NCI-H524 treated with DMSO at 0.1 percent for 48 hours (cell line): ENCODE measurements at places on chromosomes 1 and 21.
A peak's percentile ranks its signal among the peaks of the same experiment; 100 is the strongest.

DNA sequence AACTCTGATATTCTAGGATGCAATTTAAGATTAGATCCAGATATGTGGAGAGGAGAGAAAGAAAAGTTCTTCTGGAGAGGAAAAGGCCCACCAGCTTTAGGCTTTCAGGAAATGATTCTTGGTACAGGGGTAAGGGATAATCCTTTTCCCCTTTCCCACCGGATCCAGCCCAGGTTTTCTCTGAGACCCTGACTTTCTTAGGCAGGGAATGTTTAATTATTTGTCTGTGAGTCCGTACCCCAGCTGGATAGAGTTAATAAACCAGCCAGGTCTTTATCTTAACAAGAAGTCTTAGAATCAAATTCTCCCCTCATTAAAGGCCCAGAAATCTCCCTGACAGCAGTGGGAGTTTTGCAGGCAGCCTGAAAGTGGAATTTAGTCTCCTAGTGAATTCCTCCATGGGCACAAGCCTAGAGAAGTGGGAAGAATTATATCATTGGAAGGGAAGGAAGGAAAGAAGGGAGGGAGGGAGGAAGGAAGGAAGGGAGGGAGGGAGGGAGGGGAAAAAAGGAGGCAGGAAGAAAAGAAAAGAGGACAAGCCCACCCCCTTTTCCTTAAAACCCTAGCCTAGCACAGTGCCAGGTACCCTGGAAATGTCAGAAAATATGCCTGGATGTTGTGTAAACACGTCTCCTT lies 189.0 kb downstream of the PLPP3 start:
- peak; percentile 44 for DNase-seq

- DNase-seq, result no peak
Observed at GRCh38 chr1:46456411-46456963, 33.1 kb upstream of the DMBX1 start.

DNA sequence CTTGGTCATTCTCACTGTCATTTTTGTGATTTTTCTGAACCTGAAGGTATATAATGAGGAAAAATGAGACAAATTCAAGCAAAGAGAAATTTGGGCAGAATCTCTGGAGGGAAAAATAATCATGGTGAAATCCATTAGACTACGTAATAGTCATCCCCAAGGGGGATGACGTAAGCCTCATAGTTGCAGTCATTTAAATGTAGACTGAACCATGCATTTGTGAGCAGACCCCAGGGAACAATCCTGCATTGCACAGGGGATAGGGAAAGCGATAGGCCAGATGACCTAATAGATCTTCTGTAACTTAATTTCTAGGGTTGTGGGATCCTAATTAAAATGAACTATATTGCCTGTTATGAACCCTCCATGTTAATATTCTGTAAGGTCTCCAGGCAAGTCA lies 167.4 kb upstream of the C1orf21 start:
- no peak for DNase-seq

DNA sequence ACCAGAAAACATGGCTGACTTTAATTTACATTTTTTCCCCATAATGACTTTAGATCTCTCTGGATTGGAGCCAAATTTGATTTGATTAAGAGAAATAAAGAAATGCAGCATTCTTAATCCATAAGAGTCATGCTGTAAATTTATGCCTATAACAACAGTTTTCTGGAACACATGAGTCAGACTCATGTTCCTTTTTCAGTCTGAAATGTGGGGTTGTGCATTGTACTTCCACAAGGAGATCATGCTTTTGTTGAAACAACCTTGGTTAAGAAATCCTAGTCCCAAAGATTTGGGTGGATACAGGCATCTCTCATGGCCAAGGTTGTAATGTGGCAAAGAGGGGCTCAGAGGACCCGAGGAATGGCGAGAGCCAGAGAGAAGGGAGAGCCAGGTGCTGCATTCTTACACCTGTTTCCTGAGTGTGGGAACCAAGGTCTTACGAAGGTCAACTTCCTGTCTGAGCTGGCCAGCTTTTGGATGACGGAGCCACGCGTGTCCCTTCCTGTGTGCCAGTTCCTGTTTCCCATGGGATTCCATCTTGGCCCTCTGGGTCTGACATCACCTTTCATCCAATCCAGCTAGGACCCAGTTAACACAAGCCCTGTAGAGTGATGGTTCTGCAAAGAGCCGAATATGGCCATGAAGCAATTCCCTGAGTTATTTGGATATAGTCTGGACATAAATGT lies 23.1 kb downstream of the CLDN14 start:
- no peak for DNase-seq

DNA sequence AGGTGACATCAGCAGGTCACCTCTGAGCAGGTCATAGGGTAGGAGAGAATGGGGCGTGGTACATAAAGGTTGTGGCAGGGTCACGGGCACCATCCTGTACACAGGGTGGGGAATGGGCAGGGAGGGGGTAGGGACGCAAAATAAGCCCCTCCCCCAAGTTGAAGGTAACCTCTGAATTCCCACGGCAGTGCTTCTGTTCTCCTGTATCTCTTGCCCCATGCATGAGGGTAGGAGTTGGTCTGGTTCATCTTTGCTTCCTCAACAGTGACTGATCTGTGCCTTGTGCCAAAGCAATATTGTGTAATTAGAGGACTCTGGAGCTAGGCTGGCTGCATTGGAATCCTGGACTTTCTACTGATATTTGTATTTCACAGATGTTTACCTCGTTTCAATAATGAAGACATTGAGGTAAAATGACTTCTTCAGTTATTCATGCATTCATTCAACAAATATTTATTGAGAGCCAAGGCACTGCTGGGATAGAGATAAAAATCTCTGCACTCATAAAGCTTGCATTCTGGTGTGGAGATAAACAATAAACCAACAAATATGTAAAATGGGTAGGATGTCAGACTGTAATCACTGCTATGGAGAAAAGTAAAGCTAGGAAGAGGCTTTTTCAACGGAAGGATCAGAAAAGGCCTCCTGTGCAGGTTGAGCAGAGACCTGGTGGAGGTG lies 18.4 kb upstream of the GFI1 start:
- no peak for DNase-seq

DNA sequence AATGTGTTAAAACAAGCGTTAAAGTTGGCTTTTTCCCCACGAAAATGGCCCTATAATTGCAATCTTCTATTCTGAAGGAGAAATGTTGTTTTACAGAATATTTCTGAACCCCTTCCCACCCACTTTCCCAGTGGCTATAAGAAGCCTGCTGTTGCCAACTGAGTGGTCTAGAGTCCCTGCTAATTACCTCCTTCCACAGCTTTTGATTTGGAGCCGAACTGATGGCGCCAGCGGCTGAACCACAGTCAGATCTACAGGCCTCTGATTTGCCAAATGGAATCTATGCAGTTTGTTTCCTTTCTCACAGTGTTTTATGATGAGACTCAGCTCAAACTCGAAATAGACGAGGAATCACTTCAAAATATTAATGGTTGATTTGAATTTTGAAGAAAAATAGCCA lies 76.0 kb upstream of the C1orf105 start:
- DNase-seq, result no peak

- no peak for DNase-seq
Observed at GRCh38 chr1:9825093-9826074, 1.6 kb upstream of the CLSTN1 start.

GRCh38 chr1:111920221-111921024 lies 69.0 kb downstream of the KCND3 start:
- DNase-seq, result no peak

GRCh38 chr1:243179720-243180119 lies 75.4 kb downstream of the CEP170 start:
- DNase-seq, result no peak

- DNase-seq, result no peak
Observed at GRCh38 chr1:172554915-172555314, 22.0 kb downstream of the SUCO start.

- DNase-seq, result no peak
Observed at GRCh38 chr1:95282518-95282895, 48.5 kb downstream of the RWDD3 start.

- no peak for DNase-seq
Observed at GRCh38 chr21:45525910-45526306, 16.3 kb downstream of the SLC19A1 start.

DNA sequence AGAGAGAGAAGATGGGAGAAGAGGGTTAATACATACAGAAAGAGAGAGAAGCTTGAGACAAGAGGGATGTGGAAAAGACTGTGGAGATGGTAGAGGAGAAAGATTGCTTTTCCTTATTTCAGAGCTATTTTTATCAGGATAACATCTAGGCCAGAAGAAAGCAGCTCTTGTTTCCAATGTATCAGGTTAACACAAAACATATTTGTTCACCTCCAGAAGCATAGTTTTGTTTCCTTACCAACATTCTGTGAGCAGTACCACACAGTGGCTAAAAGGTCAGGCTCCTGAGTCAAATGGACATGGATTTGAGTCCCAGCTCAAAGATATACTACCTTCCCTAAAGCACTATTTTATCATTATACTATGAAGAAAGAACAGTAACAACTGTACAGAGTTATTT lies 185.5 kb downstream of the DUSP10 start:
- no peak for DNase-seq

DNA sequence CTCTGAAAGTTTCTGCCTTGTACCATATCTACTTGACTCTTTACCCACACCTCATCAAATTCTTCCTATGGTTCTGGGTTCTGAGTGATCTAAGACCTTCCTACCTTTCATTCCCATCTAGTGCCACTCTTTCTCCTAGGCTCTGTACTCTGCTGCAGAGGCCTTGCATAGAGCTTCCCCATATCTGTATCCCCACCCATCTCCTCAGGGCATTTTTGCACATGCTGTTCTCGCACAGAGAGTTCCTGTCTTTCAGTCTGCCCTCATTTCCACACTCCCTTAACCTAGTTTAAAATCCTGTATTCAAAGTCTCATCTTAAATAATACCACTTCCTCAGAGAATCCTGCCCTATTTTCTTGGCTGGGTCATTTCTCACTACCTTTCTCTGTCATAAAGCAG lies 114.8 kb downstream of the HMCN1 start:
- DNase-seq, result no peak

DNA sequence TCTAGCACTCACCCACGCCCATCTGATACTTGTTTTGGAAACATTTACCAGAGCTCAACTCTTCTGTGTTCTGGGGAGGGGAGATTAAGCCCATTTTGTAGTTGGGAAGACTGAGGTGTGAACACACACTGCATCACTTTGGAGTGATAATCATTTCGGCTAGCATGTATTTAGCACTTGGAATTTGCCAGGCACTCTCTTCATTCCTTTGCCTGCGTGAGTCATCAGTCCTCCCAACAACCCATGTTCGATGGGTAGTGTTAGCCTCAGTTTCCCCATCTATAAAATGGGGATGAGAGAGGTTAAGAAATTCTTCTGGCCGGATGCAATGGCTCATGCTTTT lies 182.8 kb upstream of the TMEM51 start:
- no peak for DNase-seq

GRCh38 chr21:42578034-42578433 lies 64.4 kb downstream of the SLC37A1 start:
- no peak for DNase-seq

GRCh38 chr1:33392639-33393038 lies 38.3 kb downstream of the PHC2 start:
- no peak for DNase-seq

GRCh38 chr21:35461700-35462099 lies 412.6 kb upstream of the RUNX1 start:
- no peak for DNase-seq

GRCh38 chr21:38667291-38667870 lies 138.3 kb upstream of the ETS2 start:
- DNase-seq, result no peak

- DNase-seq, result no peak
Observed at GRCh38 chr1:26353976-26354820, at the start of gene CRYBG2. Gene CRYBG2 (minus strand): TSS chr1:26354130. CDS start chr1:26346657, 7,473 bp downstream.

DNA sequence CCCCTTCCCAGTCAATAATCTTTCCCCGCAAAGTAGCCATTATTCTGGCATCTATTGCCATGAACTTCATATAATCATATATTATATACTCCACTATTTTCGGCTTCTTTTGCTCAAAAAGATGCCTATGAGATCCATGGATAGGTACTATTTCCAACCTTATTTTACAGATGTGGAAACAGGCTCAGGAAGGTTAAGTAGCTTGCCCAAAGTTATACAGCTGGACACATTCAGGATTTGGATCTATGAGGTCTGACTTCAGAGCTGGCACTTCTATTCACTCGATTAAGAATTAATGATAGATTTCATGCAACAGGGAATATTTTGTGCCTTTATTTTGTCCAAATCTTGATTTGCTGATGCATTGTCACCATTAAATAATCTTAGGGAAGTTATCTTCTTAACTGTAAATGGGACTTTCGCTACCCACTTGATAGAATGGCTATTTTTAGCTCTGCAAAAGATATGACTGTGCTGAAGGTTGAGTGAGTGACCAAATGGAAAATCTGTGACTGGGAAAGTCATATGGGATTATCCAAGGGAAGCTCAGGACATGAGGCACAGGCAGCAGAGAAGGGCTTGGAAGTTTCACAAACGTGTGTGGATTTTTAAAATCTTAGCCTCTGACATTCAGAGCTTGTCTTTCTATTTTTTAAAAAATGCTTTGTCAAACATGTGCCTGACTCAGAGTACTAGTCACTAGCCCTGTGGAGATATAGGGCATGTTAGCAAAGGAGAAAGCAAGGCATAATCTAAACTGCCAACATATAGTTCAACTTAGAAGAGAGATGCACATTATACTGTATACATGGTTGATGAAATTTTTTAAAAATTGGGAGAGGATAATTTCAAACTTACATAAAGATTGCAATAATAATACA lies 36.5 kb downstream of the GIPC2 start:
- no peak for DNase-seq

GRCh38 chr1:175270361-175270760 lies 77.8 kb upstream of the KIAA0040 start:
- no peak for DNase-seq

DNA sequence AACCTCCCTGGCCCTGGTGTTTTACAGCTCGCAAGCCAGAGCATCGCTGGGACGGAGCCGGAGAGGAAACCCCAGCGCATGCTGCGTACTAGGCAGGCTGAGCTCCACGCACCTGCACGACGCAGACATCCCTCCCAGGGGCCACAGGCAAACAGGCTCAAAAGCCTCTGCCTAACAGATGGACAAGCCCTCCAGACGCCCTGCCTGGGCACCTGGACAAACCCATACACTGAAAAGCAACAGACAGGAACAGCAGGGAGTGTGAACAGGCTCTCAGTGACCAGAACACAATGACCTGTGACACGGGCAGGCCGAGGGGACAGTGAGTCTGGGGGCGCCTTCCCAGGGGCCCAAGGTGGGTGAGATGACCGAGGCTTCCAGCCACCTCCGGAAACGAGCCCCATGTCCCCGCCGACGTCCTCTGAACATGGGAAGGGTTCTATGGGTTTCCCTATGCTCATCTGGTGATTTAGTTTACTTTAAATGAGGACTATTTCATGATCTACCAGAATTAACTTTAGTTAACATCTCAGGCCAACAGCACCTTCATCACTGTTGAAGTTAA lies 40.3 kb downstream of the NPHP4 start:
- DNase-seq, result no peak

DNA sequence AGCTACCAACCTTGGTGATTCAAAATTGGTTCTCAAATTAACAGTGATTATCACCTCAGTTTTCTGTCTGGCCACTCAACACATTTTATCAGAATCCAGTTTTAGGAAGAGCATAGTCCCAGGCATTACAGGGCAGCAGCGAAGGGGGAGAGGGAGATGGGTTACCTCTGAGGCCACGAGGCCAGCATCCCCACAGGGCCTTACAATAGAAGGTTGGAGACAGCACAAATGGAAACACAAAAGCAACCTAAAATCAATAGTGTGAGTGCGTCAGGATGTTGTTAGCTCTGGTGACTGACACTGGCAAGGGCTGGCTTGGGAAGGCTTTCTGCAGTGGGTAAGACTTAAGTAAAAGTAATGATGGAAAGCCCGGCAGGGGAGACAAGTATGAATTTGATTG lies 79.5 kb downstream of the JAK1 start:
- no peak for DNase-seq

GRCh38 chr1:219374636-219375035 lies 201.0 kb downstream of the LYPLAL1 start:
- no peak for DNase-seq
